ENCODE measurements at places on chromosomes 4 and X.

- no peak for DNase-seq
Measured at GRCh38 chrX:119477812-119478232, 9.6 kb downstream of the SLC25A5 start.

GRCh38 chr4:173807347-173807746 is 277.3 kb upstream of the HAND2 start:
- no peak for DNase-seq

DNA sequence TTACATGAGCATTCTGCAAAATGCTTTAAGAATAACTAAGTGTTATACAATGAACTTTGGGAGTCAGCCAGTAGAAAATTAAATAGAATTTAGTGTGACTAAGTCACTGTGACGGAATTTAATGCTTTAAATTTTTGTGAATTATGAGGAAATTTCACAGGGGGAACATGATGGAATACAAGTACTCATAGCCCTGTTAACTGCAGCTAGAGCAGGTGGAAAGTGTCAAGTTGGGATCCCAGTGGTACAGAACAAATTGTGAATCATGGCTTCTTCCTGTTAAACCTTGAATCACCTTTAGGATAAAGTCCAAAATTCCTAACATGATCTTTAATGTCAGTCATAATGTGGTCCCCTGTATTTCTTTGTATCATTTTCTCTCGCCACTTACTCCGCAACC is 212.2 kb upstream of the CENPE start:
- no peak for DNase-seq

GRCh38 chr4:102705391-102705935 is 55.3 kb downstream of the MANBA start:
- DNase-seq: no peak
